Stimulated activated CD8-positive, alpha-beta memory T cell treated with anti-CD3 and anti-CD28 coated beads, Interleukin-7, amount 100 ng/mL, for 24 hours (primary cell): ENCODE measurements at places on chromosomes 16 and 17.
A peak's percentile ranks its signal among the peaks of the same experiment; 100 is the strongest.

DNA sequence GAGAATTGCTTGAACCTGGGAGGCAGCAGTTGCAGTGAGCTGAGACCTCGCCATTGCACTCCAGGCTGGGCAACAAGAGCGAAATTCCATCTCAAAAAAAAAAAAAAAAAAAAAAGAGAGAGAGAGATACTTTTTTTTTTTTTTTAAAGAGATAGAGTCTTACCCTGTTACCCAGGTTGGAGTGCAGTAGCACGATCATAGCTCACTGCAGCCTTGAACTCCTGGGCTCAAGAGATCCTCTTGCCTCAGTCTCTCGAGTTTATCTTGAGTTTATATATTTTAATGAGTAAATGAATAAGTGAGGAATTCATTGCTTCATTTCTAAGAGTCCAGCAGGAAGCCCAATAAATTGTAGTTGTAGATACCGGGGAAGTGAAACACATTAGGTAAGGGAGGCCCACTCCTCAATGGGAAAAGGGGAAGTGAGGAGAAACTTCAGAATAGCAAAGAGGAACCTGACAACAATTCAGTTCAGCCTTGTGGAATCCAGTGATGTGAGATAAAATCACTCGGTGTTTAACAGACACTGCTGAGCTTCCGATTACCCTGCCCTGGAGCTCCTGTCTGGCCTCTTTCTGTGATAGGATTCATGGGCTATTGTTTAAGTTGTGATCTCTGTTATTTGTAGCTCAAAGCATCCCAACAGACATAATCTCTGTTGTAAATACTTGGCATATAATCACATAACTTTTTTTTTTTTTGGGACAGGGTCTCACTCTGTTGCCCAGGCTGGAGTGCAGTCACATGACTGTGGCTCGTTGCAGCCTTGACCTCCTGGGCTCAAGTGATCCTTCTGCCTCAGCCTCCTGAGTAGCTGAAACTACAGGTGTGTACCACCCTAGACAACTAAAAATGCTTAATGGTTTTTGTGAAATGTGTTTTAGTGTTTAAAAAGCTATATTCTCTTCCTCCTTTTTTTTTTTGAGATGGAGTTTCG is 15.8 kb upstream of the ITGAM start:
- DNase-seq, result no peak

- DNase-seq, result no peak
These were observed 8.5 kb downstream of the TEKT1 start for GRCh38 chr17:6823011-6823442.

DNA sequence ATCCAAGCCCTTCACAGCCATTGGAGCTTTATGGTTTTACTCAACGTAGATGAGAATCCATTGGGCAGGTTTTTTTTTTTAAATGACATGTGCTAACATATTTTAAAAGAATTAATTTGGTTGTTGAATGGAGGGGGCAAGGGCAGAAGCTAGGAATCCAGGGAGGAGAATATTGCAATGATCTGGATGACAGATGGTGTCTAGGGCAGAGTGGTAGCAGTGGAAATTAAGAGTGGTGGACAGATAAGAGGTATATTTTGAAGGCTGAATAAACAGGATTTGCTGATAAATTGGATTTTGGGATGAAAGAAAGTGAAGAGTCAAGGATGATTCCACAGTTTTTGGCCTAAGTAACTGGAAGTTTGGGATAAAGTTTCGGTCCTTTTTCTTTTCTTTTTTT is 54.8 kb upstream of the DHX40 start:
- no peak for DNase-seq

DNA sequence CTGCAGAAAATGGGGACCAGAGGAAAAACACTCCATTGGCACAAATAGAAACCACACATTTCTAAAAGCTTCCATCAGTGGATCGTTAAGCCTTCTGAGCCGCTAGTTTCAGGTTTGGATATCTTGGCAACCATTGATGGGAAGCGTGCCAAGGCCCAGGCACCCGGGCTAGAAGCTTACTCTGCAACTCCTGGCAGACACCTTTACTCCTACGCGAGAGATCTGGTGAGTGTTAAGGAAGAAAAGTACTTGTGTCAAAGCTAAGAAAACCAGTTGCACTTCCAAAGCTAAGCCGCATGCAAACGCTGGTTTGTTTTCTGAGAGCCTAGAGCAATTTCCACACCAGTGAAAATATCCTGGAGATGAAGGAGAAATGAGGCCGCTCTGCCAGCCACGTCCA is 472.4 kb downstream of the PMP22 start:
- no peak for DNase-seq

DNA sequence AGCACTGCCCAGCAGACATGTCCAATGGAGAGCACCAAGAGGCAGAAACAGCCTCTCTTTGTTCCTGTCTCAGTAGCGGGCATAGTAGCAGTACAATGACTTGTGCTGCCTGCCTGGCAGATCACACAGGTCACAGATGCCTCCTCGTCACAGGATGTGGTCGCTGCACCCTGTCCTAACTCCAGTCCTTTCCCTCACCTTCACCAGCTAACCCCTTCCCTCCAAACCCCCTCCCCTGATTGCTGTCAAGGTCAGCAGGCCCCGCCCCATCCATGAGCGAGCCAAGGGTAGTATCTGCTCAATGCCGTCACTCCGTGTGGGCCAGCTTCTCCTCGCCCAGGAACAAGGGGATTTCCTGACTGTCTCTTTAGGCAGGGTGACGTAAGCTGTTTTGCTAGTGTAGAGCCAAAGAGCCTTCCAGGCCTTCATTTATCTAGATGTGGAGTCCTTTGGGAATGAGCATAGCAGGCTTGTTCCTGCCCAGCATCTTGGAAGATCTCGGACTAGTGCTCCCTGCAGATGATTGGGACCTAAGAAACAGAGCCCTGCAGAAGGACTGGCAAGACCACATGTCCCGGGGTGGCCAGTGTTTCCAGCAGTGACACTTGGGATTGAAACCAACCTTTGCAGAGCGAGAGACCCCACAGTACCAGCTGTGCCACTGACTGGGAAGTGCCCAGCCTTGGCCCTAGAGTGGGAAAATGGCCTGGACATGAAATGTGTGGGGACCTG is 75.9 kb upstream of the TNRC6C start:
- DNase-seq, result peak; percentile 42

GRCh38 chr16:66662445-66663194 is 33.9 kb downstream of the CMTM4 start:
- DNase-seq, result no peak

DNA sequence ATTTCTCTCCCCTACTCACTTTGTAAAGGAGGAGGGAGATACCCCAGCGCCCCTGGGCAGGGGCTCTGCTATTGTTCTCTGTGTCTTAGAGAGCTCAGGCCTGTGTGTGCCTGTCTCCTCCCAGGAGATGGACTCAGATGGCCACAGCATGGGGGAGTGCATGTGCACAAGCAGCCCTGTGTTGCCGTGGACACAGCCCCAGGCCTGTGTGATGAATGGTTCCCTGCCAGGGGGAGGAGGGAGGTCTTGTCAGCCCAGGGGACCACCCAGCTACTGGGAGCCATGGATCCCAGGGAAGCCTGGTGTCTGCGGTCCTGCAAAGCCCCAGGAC is 26.3 kb downstream of the GINS2 start:
- DNase-seq, result no peak

- DNase-seq, result no peak
These were observed 304.4 kb downstream of the FOXL1 start for GRCh38 chr16:86882586-86883280.

DNA sequence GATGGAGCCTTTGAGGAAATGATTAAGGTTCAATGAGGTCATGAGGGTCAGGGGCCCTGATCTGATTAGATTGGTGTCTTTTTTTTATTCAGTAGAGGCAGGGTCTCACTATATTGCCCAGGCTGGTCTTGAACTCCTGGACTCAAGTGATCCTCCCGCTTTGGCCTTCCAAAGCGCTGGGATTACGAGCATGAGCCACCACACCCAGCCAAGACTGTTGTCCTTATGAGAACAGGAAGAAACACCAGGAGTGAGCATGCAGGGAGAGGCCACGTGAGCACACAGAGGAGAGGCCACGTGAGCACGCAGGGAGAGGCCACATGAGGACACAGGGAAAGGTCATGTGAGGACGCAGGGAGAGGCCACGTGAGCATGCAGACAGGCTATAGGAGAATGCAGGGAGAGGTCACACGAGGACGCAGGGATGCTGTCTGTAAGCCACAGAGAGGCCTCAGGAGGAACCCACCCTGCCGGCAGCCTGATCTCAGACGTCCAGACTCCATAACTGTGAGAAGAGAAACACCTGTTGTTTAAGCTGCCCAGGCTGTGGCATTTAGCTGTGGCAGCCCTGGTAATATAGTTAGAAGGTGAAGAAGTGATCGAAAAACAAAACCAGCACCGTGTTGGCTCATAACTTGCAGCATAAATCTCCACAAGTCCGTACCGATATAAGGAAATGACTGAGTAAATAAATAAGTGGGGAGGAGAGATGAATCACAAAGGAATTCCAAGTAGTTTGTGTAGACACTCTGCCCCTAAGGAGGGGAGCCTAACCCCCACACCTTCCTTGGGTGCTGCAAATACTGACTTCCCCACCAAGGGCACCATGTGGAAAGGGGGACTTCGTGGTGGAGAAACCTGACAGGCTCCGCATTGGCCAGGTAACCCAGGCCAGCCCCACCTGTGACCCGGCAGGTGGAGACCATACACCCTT is 14.6 kb upstream of the CSNK1D start:
- no peak for DNase-seq

- DNase-seq, result no peak
These were observed 197.1 kb downstream of the SHISA9 start for GRCh38 chr16:13098536-13098935.

DNA sequence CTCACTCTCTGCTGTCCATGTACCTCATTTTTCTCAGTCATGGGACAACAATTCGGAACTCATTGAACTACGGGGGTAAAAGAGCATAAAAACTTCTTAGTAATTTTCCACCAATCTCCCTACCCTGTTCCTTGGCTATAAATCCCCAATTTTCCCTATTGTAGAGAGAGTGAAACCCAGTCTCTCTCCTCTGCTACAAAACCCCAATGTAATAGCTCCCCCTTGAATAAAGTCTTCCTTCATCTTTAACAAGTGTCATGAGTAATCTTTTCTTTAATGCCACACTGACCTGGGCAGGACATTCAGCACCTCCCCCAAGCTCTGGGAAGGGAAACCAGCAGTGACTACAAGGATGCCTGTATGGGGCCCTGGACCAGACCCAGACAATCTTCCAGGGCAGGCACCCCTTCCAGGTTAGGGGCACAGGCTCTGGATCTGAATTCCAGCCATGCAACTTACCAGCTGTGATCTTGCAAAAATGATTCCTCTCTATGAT is 10.2 kb upstream of the EIF1 start:
- no peak for DNase-seq

- DNase-seq, result no peak
These were observed 20.5 kb downstream of the FOXL1 start for GRCh38 chr16:86598607-86599565.

DNA sequence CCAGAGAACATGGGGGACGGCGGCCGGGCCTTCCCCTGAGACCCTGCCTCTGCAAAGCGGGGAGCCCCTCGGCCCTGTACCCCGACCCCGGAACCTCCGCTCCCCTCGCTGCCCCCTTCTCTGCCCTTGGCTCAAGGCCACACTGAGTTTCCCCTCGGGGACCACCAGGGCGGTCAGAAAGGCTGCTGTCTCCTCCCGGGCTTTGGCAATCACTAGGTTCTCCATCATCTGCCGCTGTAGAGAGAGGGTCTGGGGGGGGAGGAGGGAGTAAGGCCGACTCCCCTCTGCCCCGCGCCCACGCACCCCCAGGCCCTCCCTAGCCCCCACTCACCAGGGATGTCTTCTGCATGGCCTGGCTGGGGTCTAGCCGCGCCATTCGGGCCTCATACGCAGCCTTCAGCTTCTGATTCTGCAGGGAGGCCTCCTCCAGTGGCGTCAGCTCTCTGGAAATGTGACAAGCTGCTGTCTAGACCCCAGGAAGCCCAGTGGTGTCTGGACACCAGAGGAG is 8.4 kb downstream of the VPS9D1 start:
- no peak for DNase-seq

- no peak for DNase-seq
These were observed 116.0 kb downstream of the CLEC16A start for GRCh38 chr16:11060364-11060763.

DNA sequence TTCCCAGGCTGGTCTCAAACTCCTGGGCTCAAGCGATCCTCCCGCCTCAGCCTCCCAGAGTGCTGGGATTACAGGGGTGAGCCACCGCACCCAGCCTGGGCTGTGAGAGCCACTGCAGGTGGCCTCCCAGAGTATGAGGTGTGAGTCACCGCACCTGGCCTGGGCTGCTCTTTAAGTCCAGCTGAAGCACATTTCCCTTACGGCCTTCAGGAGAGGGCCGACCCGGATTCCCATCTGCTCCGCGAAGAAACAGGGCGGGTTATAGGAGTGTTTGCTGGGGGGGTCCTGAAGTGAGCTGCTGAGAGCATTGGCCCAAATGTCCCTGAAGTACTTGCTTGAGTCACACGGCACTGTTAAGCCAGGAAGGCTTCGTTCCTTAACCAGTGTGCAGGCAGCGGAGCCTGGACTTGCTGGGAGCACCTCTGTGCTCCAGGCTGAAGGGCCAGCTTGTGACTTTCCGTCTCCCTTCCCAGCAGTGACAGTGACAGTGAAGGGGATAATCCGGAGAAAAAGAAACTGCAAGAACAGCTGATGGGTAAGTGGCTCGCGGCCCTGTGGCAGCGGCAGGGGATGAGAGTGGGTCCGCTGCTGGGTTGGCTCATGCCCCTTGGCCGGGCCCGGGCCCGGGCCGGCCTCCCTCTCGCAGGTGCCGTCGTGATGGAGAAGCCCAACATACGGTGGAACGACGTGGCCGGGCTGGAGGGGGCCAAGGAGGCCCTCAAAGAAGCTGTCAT is 7.2 kb downstream of the VPS4A start:
- no peak for DNase-seq

GRCh38 chr17:76560877-76561221 is 21.0 kb downstream of the PRCD start:
- DNase-seq, result no peak

DNA sequence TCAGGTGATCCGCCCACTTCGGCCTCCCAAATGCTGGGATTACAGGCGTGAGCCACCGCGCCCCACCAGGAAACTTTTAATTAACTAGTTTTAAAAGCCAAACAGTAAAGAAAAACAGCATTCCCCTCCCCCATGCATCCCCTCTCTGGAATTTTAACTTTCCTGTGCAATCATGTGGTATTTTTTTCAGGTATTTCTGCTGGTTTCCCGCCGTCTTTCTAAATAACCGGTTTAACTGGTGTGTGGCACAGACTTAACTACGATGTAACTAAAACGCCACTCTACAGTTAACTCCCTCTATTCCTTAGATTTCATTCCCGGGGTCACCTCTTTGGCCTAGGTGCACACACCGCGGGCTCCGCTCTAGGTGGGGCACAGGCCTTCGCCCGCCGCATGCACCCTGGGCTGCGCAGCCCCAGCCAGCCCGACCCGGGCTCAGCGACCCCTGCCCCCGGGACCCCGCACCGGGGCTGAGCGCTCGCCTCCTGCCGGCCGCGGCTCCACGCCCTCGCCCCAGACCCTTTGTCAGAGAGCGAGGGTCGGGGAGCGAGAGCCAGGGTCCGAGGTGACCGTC is 15.1 kb upstream of the UTP6 start:
- DNase-seq, result no peak

- no peak for DNase-seq
These were observed 145.4 kb downstream of the SOX9 start for GRCh38 chr17:72266112-72266775.

GRCh38 chr17:77070888-77071279 is 69.9 kb upstream of the SEC14L1 start:
- no peak for DNase-seq

GRCh38 chr16:68385371-68385770 is 62.9 kb downstream of the SMPD3 start:
- no peak for DNase-seq

- DNase-seq, result no peak
These were observed 57.1 kb downstream of the ENGASE start for GRCh38 chr17:79131701-79132100.
